NCI-H1105 treated with DMSO at 0.1 percent for 48 hours (cell line): ENCODE measurements at places on chromosomes 4 and X.

- no peak for DNase-seq
Observed at GRCh38 chr4:184281231-184282139, 63.8 kb upstream of the ENPP6 start.

- no peak for DNase-seq
Observed at GRCh38 chr4:145279122-145279960, 99.0 kb upstream of the OTUD4 start.

DNA sequence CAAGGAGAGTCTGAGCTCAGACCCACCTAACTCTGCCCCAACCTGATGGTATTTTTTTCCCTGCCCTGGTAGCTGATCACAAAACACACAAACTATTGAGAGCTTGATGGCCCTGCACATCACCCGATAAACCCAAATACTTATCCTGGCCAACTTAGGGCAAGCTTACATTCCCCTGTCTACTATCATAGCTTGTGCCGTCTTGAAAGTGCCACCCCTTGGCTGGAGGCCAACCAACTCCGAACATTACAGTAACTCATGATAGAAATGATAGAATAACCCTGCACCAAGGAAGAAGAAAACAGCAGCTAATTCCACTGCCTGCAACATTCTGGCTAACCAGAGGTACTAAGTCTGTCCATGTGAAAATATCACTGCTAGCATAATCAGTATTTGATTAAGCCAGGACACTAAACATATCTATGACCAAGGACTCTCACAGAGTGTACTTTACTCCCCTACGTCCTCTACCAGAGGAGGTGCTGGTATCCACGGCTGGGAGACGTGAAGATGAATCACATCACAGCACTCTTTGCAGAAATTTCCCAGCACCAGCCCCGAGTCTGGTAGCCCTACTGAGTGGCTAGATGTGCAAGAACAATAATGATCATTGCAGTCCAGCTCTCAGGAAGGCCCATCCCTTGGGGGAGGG is 8.9 kb downstream of the STBD1 start:
- no peak for DNase-seq

DNA sequence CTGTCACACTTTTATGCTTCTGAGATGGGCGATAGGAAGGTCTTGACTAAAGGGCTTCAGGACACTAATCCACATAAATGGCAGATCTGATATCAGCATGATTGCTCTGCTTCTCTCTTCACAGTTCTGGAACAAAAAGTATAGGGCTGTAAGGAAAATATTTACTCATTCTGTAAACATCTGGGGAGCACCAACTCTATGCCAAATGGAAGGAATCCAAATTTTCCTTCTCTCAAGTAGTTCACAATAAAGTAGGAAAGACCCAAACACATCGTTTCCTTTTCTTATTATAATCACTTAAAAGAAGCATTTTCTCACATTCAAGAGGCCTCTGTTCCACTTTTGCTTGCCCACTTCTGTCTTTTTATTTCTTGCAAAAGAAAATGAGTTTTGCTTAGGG is 45.9 kb upstream of the F9 start:
- no peak for DNase-seq

DNA sequence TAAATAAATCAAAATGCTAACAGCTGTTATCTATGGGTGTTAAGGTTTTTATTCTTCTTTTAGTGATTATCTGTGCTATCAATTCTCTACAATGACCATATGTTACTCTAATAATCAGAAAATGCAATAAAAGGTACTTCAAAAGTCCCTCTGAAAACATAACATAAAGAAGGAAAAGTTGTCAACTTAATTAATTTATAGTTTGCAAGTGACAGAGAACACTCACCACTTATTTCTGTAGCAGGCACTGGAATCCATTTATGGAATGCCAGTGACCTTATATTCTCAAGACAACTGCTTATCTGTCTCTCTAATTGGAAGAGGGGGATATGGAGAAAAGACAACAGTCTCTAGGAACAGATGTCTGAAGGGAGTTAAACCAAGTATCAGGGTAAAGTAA is 25.6 kb upstream of the PLS3 start:
- no peak for DNase-seq

DNA sequence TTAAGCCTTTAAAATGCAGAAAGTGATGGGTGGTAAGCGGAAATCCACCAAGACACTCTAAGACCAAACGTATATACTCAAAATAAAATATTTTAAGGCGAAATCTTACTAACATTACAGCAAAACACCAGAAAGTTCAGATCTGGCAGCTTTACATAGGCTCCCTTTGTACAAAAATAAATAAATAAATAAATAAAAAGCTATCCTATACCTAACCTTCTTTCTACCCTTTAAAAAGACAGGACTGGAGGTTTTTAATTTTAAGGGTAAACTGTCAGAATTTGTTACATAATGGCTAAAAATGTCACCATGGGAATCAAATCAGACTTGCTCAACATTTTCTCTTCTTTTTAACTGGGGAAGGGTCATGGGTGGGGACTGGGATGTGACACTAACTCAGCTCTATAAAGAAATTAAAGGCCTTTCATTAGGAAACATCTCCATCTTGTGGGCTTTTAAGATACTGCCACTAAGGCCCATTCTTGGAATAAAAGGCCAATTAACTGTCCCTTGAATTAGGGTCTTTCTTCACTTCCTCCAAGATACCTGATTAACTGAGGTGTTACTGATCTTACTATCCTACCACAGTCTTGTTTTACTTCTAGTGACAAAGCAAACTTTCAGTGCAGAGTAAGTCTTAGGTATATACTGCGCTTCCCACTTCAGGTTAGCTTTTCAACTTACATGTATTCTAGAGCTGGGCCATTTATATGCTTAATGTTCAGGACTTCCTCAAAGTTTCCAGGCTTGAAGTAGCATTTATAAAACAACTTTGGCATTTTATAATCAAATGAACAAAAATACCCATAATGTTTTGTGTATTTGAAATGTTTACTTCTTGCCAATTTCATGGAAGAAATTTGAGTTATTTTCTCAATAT is 13.3 kb downstream of the HNRNPD start:
- peak; percentile 7 for DNase-seq

GRCh38 chrX:95071052-95071451 is 1397.0 kb downstream of the FAM133A start:
- DNase-seq: no peak

- DNase-seq: no peak
Observed at GRCh38 chr4:84502955-84503373, 3.9 kb upstream of the NKX6-1 start.

GRCh38 chr4:168723569-168723968 is 226.7 kb downstream of the PALLD start:
- no peak for DNase-seq

GRCh38 chr4:104404361-104404760 is 90.3 kb downstream of the CXXC4 start:
- DNase-seq: no peak

DNA sequence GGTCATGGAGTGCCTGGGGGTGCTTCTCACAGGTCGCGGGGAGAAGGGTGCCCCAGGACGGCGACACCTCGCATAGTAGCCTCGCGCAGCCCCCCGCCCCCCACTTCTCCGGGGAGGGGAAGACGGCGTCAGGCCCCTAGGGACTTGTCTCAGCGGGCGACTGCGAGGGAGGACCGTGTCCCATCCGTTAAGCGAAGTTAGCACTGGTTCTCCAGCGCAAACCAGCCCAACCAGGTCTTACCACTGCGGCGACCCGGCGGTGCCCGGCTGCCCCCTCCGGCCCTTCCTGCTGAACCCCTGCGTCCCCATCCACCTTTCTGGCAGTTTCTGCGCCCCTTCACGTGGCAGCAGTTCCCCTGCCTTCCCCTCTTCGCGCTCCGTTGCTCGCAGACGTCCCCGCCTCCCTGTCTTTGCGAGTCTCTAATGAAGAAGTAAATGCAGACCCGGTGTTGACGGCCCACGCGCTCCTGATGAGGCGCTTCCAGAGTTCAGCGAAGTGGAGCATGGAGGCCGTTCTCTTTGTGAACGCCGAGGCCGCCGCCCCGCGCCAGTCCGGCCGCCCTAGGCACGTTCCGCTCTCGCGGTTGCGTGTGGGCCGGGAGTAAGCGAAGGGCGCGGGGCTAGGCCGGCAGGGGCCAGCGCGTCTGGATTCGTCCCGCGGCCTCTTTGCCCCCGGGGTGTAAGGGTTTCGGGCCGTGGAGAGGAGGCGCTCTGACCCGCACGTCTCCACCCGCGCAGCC is 3.0 kb downstream of the SLIT2 start:
- peak; percentile 37 for DNase-seq

DNA sequence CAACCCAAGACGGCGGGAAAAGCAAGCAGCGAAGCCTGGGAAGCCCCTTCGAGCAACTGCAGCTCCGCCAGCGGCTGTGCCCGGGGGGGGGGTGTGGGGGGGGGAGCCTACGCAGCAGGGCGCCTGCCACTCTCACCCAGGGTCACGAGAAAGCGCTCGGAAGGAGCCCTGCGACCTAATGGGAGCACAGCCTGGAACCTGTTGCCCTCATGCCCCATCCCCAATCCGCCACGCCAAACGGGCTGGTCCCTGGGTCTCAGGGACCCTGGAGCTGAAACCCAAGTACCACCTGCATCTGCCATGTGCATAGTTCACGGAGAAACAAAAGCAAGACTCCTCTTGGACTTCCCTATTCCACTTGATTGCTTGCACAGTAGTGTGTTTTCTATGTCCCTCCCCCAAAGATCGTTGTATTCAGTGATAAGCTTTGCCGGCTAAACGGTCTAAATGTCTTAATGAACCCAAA is 359 bp upstream of the GAB3 start:
- DNase-seq: peak; percentile 32

- DNase-seq: no peak
Observed at GRCh38 chr4:148120216-148120615, 322.0 kb downstream of the NR3C2 start.

GRCh38 chr4:34269613-34270012 is 1974.7 kb downstream of the ARAP2 start:
- DNase-seq: no peak

- no peak for DNase-seq
Observed at GRCh38 chr4:48503233-48504025, 13.4 kb downstream of the ZAR1 start.

DNA sequence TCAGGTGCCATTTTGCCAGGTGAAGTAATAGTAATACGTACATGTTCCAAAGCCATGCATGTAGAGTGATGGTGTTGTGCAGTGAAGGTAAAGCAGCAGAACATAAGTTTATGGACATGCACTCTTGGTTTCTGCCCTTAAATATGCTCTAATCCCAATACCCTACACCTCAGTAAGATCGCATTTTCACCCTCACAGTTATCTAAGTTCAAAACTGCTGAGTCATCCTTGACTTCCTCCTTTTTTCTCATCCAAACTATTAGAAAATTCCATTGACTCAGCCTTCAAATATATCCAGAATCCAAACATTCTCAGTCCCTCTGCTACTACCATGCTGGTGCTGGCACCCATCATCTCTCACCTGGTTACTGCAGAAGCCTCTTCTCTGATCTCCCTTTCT is 652.9 kb upstream of the IGFBP7 start:
- no peak for DNase-seq

GRCh38 chrX:3262901-3263300 is 83.6 kb downstream of the MXRA5 start:
- DNase-seq: no peak

DNA sequence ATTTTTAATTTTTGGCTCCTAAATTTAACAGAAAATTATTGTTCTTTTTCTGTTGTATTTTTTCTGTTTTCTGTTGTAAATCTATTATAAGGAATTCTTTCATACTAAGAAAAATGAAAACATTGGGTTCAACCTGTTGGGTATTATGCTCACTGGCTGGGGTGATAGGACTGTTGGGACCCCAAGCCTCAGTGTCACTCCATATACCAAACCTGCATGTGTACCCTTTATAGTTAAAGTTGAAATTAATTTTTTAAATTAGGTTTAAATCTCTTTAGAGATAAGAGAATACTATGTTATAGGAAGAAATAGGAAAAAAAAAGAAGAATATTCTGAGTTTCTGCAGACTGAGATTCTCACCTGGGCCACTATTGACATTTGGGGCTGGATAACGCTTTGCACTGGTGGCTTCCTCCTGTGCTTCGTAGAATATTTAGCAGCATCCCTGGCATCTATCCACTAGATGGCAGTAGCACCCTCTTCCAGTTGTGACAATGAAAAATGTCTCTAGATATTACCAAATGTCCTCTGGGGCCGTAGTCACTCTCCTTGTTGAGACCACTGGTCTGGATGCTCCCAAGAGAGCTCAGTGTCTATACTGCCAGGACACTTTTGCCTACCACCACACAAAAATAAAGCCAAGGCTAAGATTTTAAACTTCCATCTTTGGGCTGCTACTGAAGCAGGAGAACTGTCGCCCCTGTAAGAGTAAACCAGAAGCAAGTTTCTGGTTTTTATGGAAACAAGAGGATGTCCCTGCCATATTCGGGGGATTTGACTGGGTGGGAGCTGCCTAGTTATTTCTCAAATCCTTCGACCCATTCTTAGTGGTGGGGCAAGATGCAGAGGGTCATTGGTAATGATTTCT is 22.4 kb upstream of the CLTRN start:
- peak; percentile 44 for DNase-seq

GRCh38 chr4:139282065-139282720 is 2.2 kb upstream of the MGARP start:
- no peak for DNase-seq

GRCh38 chr4:1711055-1711570 is 1.0 kb downstream of the SLBP start:
- DNase-seq: no peak

DNA sequence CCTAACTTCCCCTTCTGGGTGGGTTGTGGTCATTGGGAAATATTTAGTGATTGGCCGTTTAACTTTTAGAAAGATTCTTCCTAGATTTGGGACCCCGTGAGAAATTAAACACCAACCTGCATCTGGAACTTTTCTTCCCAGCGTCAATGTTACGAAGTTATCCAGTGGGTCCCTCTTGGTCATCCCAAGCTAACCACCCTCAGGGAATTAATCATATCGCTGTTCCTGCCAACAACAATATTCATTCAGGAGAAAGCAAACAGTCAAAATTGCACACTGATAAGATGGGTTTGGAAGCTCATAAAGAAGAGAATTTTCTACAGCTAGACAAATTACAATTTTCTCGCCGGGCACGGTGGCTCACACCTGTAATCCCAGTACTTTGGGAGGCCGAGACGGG is 121.2 kb upstream of the STX18 start:
- DNase-seq: no peak

GRCh38 chr4:123495530-123495929 is 98.9 kb downstream of the SPRY1 start:
- DNase-seq: no peak

- no peak for DNase-seq
Observed at GRCh38 chr4:152601156-152601555, 65.3 kb upstream of the FBXW7 start.
